Skin of body (tissue), 3 donors: ENCODE measurements at places on chromosomes 6 and 20. TPM values are rescaled to one million over a fixed set of nuclear protein-coding genes. Genes with fewer than 3 reads are reported as not detected.

- DNase-seq: no peak
These were observed 41.0 kb upstream of the EMILIN3 start for GRCh38 chr20:41407607-41408006.

The IL17F gene
- not detected for total RNA-seq

DNA sequence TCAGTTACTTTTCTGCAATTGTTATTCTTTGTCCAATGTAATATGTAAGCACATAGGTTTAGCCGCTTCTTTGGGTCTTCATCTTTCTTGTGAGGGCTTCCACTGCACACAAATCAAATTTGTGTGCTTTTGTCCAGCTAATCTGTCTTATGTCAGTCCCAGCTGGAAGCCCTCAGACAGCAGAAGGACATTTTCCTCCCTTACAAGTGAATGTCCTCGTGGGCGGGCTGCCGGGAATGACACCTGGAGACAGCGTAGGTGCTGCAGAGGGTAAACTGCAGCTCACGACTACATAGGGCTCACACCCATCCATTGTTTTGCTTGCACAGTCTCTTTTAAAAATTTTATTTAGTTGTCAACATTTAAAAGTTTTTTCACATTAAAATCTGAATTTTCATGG, 24.6 kb upstream of the PPP1R14C start:
- DNase-seq: no peak

The CST2 gene
- total RNA-seq: not detected

DNA sequence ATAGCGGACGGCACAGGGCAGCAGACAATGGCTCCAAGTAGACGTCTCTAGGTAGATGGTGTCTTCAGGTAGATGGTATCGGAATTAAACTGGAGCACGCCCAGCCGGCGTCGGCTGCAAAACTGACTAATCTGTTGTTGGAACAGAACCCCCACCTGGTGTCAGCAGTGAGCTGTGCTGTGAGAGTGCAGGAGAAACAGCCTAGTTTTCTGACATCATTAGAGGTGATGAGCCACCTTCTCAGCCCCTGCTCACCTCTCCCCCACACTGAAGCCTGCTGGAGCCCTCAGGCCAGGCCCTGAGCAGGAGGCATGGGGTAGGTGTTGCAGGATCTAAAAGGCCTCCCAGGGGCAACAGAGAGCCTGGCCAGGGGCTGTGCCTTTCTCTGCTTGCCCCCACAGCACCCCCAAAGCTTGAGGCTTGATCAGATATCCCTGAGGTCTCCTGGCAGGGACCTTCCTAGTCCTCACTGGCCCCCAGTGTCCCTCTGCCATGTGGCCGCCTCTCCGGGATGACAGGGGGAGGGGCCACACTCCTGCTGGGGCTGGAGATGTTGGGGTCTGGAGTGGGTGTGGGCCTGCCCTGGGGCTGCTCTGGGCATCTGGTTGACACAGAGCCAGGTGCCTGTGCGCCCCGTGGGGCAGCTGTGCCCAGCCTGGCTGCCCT, 6.9 kb upstream of the HELZ2 start:
- DNase-seq: no peak

GRCh38 chr6:45112711-45113110, 215.4 kb upstream of the RUNX2 start:
- no peak for DNase-seq

- no peak for DNase-seq
These were observed 14.5 kb downstream of the BCL2L1 start for GRCh38 chr20:31707994-31708735.

GRCh38 chr20:7257692-7258466, 490.4 kb downstream of the BMP2 start:
- DNase-seq: no peak

The EFCAB8 gene
- total RNA-seq: not detected

DNA sequence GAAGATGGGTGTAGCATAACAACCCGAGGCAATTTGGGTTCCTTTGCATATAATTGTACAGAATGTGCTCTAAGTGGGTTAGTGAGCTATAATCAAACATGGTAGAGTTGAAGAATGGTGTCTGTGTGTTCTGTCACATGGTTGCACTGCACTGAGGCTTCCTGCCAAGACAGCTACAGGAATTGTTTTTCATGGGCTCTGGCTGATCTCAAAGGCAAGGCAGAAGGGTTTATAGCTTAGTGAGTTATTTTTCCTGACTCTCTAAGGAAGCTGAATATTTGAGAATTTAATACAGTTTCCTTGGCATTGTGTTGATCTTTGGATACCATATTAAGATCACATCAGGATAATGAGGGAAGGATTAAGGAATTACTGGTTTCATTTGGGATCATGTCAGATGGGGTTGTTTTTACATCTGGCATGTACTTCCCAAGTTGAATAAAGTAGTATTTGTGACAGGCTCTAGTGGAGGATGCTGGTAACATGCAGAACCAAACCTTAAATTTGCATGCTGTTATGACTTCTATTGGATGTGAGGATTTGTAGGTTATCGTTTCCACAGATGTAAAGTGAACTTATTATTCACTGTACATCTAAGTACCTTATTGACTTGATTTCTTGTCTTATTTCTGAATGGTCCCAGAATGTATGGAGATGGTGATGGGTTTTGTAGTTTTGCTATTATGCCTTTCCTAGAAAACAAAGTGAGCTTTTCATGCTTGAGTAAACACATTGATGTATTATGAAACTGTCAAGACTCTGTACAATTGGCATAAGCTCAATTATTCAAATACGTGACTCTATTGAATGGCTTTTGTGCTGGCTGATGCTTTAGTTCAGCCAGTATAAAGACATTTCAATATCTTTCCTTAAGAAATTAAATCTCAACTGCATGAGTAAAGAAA, 43.3 kb downstream of the LRRC1 start:
- no peak for DNase-seq

- no peak for DNase-seq
These were observed 23.9 kb downstream of the RAB44 start for GRCh38 chr6:36721369-36722140.

DNA sequence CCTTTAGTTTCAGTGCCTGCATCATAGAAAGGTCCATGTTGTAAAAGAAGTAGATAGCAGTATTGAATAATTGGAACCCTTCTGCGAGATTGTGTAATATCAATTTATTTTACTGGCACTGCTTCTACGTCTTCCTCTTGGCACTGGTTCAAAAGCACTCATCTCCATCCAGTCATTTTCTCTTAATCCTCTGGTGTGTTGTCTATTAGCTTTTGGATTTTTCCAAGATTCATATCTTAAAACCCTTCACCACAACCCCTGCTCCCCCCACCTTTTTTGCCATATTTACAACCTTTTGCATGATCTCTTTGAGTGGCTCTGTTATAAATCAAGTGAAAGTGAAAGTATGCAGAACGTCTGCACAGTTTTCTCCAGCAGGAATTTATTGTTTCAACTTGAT, 76.6 kb upstream of the HSF2 start:
- DNase-seq: peak; percentile 62

DNA sequence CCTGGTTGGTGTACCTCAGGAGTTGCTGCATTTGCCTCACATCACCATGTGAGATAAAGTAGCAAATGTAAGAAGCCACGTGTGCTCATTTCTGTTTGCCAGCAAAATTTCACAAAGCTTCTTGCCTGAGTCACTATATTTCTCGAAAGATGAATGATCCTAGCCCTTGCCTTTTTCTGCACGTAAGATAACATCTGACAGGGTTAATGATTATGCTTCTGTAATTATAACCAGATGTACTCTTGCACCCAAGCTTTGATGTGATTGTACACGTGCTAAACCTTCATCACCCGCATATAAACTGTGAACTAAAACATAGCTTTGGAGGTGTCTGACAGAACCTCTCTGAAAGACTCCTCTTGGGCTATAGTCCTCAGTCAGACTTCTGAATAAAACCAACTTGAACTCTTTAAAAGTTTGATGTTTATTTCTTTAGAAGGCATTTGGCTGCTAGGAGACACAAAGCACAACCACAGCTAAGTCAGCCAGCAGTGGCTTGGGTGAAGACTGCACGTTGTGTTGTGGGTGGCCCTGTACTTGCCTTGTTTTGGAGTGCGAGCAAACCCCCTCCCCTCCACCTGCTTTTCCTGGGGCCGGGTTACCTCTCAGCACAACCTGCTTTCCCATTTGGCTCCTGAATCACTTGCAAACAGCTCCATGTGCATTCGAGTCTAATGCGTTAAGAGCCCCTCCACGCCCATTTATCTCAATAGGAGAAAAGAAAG, 19.3 kb downstream of the PROKR2 start:
- no peak for DNase-seq

- DNase-seq: no peak
These were observed 74.2 kb downstream of the WASF1 start for GRCh38 chr6:110105296-110105695.

DNA sequence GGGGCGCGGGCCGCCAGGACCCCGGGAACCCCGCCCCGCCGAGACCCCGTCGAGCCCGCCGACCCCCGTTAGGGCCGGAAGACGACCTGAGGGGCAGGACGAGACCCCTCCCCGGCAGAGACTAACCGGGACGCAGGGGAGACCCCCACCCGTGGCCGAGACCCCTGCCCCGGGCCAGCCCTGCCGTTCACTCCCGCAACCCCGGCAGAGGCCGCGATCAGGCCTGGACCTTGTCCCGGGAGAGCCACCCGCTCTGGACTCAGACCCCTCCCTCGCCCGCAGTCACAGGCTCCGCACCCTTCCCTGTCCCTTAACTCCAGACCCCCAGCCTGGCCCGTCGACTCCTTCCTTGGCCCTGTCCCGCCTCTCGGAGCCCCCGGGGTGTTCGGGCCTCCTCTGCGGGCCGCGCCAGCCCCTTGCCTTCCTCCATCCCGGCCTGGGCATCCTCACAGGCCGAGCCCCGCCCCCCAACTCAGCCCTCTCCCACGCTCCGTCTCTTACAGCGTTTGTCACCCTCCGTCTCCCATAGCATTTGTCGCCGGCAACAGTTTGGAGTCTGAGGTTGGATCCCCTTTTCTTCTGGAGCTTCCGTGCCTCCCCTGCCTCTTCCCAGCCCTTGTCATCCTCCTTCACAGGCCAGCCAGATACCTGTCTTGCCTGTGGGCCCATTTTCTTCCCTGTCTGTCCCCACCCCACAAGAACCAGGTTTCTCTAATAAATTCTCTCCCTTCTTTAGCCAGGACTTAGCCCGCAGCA, 569 bp downstream of the TCEA2 start:
- DNase-seq: no peak

GRCh38 chr6:33203443-33204164, 851 bp upstream of the HSD17B8 start:
- DNase-seq: no peak

DNA sequence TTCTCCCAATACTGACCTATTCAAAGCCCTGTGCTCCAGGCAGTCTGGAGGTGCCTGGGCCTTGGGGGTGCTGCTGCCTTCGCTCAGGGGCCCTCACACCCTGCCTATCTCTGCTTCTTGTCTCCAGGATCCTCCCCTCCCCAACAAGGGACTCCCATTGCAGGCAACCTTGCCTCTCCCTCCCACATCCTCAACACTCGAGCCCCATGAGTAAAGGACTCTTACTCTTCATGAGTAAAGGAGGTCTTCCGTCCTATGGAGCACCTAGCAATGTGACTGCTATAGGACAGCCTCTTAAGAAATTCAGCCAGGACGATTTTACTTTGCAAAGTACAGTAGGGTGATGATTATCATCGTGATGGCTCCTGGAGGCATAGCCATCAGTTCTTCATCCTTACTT, 24.5 kb downstream of the PLEKHG1 start:
- no peak for DNase-seq

The SSTR4 gene
- total RNA-seq: 0.30 TPM

DNA sequence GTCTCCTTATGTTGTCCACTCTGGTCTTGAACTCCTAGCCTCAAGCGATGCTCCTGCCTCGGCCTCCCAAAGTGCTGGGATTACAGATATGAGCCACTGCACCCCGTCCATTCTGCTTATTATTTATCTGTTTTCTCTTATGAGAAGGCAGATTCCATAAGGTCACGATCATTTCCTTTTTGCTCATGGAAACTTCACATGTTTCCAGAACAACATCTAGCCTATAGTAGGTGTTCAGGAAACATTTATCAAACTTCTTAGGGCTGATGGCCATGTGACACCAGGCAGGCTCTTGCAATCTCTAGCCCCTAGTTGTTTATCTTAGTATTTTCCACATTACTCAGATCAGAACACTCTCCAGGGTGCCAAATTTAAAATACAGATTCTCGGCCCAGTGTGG, 61.2 kb downstream of the ZFP64 start:
- DNase-seq: no peak

DNA sequence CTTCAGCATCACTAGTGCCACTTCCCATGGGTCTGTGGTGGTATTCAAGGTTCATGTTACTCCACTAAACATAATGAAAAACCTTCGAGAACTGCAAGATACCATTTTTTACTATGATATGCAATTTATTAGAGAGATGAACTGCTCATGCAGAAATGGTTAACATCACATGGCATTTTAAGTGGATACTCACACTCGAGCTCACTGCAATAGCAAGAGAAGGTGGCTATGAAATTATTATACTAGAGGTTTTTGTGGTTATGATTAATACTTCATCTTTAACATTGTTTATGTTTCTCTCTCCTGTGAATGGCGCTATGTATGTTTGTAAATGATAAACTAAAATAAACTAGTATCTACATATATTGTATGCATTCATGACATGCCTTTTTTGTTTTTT, 35.1 kb downstream of the SCAF8 start:
- DNase-seq: no peak

The PNPLA1 gene
- 4.2 TPM for total RNA-seq

DNA sequence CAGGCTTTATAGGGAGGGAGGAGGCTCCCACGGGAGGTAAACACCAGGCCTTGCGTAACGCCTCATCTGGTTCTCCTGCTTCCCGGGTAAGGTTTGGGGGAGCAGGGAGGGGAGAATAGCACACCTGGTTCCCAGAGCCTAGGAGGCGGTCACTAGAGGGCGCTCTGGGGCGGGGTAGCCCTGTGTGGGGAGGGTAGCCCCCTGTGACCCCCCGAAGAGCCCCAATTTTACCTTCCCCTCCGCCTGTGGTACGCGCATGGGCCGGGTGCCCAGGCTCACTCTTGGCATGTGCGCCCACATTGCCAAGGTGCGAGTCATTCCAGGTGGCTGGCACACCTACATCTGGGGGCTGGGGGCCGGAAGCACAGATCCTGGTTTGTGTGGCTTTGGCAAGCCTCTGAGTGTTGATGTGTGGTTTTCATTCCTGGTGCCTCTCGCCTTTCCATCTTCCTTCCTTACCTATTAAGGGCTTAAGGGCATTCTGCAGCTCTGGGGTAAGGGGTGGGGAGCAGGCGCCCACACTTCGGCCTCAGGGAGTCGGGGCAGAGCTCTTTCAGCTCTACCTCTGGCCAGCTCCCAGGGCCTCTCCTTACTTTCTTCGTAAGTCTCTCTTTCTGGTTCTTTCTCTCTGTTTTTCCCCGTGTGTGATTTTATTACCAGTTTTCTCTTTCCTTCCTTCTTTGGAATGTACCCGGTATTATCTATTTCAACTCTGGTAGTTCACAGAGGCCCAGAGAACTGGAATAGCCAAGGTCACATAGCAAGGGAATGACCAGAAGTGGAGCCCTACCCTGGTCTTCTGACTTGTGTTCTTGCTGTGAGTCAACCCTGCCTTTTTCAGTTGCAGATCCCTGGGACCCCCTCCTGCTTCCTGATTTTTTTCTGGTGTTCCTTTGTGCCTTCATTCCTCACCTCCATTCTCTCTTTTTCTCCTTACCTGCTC, 492 bp upstream of the RNF39 start:
- no peak for DNase-seq

GRCh38 chr6:6723921-6724538, 135.5 kb downstream of the LY86 start:
- DNase-seq: peak; percentile 70

- no peak for DNase-seq
These were observed 253.3 kb upstream of the ECI2 start for GRCh38 chr6:4388675-4389074.

The MARCKS gene
- 167 TPM for total RNA-seq
